ENCODE measurements at places on chromosomes 2 and 18.
A peak's percentile ranks its signal among the peaks of the same experiment; 100 is the strongest.

- DNase-seq, result no peak
These were observed 4.0 kb downstream of the DYSF start for GRCh38 chr2:71457123-71457915.

DNA sequence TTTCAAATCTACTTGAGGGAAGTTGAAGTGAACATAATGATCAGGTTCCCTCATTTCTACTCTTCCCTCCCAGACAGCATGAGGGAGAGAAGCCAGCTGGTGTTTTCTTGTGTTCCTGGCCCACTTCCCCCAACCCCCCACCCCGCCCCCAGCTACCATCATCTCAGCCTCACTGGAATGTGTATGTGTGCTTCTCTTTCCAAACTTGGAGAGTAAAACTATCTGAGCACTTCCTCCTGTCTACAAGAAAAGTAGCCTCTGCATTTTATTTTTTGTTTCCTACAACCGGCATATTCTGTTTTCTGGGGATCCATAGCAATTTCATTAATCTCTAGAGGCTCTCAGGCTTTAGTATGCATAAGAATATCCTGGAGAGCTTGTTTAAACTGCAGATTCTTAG is 53.6 kb upstream of the GRHL1 start:
- no peak for DNase-seq

GRCh38 chr2:60119778-60120177 is 433.7 kb downstream of the BCL11A start:
- DNase-seq, result no peak

DNA sequence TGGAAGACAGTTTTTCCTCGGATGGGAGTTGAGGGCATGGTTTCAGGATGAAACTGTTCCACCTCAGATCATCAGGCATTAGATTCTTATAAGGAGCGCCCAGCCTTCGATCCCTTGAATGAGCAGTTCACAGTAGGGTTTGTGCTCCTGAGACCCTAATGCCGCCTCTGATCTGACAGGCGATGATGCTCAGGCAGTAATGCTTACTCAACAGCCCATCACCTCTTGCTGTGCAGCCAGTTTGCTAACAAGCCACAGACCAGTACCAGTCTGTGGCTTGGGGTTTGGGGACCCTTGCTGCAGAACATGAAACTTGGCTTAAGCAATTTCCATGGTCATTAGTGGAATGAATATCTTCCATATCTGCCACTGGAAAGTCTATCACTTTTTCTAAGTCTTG is 56.4 kb downstream of the GORASP2 start:
- DNase-seq, result no peak

DNA sequence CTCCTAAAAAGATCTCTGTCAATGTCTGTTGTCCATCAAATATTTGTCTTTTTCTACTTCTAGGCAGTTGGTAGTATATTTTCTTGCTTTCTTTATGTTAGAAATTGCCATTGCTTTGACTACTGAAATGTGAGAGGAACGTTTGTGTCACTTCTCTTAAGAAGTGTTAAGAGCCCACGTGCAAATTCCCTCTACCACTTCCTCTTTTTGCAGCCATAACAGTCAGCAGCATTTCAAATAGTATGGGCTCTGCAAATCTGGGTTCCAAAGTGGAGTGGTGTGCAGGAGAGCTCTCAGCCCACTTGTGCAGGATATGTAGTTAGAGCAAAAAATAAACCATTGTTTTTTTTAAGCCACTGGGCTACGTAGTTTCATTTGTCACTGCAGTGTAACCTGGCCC is 314.0 kb downstream of the MEIS1 start:
- DNase-seq, result no peak

- DNase-seq, result no peak
These were observed 155.9 kb upstream of the MEIS1 start for GRCh38 chr2:66279024-66279423.

DNA sequence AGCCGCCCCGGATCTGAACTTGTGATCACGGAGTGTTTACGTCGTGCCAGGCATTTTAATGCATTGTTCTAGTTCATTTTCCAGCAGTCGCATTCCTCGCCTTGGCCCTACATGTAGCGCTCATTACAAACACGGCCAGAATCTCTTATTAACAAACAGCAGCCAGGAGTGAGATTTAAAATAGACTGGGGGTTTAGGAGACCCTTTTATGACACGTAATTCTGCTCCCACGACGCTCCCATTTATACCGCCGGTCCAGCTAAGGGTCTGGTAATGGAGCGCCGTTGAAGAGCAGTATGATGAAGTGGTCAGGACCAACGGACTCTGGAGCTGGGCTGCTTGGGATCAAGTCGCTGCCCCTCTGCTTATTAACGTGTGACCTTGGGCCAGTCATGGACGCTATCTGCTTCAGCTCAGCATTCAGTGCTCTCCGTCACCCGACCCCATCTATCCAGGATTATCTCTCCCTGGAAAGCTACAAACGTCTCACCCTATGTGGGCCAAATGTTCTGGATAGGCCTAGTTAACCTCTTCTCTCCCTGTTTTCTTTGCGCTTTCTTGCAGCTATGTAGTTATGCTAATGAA is 745 bp downstream of the MSH2 start:
- no peak for DNase-seq

- no peak for DNase-seq
These were observed 11.7 kb downstream of the CPS1 start for GRCh38 chr2:210568108-210568507.

GRCh38 chr18:51153659-51154371 is 43.7 kb downstream of the MEX3C start:
- peak; percentile 52 for DNase-seq

- DNase-seq, result no peak
These were observed 52.6 kb downstream of the PPP4R1 start for GRCh38 chr18:9561759-9562158.

DNA sequence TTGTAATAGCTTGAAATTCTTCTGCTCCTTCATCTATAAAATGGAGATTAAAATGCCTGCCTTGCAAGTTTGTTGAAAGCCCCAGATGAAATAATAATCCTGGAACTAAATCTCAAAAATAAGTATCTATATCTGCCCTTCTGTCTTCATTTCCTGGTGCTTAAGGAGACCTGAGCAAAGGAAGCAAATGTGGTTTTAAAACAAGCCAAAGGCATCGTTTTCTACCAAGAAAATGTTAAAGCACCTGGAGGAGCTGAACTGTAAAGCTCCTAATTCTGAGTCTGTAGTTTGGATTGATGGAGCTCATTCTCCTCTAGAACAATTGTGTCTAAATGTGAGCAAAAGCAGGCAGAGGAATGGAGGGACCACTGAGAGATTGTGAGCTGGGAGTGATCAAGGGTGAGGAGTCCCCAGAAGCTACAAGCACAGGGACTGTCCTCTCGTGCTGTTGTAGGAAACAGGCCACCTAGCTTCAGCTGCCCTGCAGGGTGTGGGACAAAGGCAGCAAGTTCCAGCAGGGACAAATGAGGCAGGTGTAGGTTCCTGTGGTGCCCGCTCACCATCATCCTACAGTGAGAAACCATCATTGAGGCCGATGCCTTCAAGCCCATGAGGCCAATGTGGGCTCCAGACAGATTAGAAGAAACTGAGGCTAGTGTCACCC is 420.7 kb upstream of the TRIB2 start:
- no peak for DNase-seq

DNA sequence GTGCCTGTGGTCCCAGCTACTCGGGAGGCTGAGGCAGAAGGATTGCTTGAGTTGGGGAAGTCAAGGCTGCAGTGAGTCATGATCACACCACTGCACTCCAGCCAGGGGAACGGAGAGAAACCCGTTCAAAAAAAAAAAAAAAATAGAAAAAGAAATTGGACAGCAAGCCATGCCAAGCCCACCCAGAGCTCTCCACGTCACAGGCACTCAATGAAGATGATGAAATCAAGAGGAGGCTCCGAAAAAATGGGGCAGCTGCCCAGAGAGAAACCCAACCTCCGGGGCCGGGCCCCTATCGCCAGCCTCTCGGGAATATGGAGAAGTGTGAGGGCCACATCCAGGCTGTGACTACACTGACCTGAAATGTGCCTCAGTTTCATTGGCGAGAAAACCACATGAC is 40.0 kb downstream of the BIN1 start:
- DNase-seq, result no peak

All from activated T-cell treated with anti-CD3 and anti-CD28 coated beads for 48 hours (primary cell).